Suppressor macrophage treated with lipopolysaccharide for 4 hours (primary cell): ENCODE measurements at places on chromosomes 7 and 10.

DNA sequence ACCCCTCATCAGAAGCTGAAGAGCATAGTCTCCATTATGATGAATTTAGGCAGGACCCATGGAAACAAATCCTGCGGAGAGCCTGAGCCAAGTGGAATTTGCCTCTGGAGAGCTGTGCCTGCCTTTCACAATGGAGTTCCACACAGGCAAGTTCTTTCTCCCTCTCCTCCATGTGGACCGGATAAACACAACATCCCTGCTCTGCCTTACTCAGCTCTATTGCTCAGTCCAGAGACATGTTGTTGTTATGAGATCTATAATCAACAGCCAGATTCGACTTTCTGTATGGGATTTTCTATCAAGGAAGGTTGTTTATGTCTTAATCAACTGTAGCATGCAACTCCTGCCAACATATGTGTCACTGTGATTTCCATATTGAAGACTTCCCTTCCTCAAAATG, 59.5 kb upstream of the ELMO1 start:
- no peak for DNase-seq

GRCh38 chr10:3622845-3623621, 162.0 kb downstream of the KLF6 start:
- no peak for DNase-seq

DNA sequence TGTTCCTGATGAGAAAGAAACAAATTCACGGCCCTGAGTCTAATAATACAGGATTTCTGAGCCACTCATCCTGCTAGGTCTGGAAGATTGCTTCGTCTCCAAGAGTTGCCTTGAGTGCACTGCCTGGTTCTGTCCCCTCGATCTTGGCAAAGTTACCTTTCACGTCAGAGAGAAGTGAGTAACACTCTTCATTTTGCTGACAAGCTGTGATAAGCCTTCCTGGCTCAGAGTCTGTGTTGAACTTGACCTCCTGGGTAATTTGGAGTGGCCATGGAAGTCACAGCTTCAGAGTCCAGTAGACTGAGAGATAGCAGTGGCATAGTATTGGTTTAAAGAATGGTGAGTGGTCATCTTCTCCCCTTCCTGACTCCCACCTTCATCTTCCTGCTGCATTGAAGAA, 64.7 kb upstream of the LRGUK start:
- no peak for DNase-seq

GRCh38 chr10:3716093-3716492, 68.9 kb downstream of the KLF6 start:
- DNase-seq = no peak

GRCh38 chr10:49300140-49300974, 1.4 kb downstream of the C10orf71 start:
- DNase-seq = no peak

DNA sequence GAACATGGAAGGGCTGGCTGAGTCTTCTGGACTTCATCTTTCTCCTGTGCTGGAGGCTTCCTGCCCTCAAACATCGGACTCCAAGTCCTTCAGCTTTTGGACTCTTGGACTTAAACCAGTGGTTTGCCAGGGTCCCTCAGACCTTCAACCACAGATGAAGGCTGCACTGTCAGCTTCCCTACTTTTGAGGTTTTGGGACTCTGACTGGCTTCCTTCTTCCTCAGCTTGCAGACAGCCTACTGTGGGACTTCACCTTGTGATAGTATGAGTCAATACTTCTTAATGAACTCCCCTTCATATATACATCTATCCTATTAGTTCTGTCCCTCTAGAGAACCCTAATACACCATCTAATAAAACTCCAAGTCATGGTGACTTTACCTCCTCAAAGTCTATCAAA, 4.0 kb upstream of the CLEC5A start:
- peak; percentile 33 for DNase-seq

GRCh38 chr10:44640429-44640828, 255.5 kb upstream of the CXCL12 start:
- DNase-seq = no peak

- no peak for DNase-seq
Observed at GRCh38 chr10:5631936-5632335, 34.5 kb downstream of the ASB13 start.

- DNase-seq = no peak
Observed at GRCh38 chr7:27165996-27166530, 726 bp upstream of the HOXA9 start.

- no peak for DNase-seq
Observed at GRCh38 chr7:95002775-95003174, 95.4 kb downstream of the PPP1R9A start.

DNA sequence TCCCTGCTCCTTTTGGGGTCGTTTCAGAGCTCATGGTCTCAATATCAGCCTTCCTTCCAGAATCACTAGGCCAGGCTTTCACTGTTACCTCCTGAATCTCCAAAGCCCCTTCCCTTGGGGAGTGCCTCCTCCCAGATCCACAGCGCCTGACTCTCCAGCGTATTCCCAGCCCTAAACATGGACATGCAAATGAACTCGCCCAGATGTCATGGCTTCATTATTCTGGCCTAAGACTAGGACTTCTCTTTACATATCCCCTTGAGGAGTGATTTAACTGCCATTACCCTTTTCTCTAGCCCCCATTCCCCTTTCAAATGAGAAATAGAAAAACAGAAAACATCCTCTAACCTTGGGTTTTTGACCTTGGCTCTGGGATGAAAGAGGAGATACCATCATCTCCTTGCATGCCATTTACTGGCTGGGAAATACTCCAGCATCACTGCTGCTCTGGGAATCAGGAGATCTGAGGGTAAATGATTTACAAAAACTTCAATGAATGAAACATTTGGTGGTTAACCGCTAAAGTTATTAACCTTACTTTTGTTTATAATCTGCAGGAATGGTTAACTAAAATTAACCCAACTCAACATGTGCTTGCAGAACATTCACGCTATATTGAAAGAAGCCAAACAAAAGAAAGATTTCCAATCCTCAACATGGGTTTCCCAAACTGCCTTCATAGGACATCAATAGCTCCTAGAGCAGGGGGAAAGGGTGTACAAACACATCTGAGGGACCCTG, 37.0 kb downstream of the FAM171A1 start:
- no peak for DNase-seq

DNA sequence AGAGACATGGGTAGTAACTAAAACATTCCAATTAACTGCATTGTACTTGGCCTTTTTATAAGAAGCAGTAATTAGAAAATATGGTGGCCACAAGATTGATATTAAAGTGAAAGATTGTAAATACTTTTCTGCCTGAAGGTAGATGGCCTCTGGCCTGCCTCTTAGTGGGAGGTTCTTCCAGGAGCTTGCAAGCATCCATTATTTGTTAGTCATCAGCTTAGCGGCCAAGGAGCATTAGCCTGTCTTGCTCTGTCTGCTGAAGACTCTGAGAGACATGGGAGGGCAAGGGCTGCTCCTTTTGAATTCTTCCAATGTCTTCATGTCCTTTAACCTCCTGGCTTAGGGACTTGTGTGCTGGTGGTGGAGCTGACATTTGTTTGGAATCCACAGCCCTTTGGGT, 80.4 kb downstream of the TCF7L2 start:
- no peak for DNase-seq

- no peak for DNase-seq
Observed at GRCh38 chr10:42769673-42770072, 12.9 kb upstream of the BMS1 start.

DNA sequence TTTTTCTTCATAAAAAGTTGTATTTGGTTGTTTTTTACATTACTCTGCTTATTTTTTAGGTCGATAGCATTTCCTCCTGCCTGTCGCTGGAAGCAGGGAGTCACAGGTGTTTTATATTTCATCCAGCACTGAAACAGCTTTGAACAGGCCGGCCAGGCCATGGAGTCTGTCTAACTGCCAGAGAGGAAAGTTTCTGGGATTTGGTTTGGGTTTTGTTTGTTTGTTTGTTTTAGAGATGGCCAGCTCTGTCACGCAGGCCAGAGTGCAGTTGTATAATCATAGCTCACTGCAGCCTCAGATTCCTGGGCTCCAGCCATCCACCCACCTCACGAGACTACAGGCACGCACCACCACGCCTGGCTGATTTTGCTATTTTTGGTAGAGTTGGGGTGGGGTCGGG, 23.4 kb downstream of the PROSER2 start:
- no peak for DNase-seq

DNA sequence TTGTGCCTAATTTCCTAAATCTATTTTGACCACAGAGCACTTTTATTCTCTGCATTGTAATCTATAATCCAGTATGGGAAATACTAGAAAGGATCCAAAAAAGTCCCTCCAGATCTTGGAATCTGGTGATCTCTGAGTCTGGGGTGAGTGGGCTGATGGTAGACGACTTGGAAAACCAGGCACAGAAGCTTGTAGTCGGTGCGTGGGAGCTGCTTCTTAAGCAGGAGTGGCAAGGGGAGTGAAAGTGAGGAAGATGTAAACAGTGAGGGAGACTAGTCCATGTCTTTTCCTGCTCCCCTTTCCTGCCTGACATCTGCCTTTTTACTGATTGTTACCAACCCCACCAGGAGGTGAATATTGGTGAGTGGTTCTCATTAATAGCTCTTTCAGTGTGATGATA, 6.8 kb downstream of the AUTS2 start:
- no peak for DNase-seq

GRCh38 chr7:81690251-81690650, 79.6 kb downstream of the HGF start:
- no peak for DNase-seq

GRCh38 chr10:17645621-17646345, 1.8 kb downstream of the STAM start:
- no peak for DNase-seq

DNA sequence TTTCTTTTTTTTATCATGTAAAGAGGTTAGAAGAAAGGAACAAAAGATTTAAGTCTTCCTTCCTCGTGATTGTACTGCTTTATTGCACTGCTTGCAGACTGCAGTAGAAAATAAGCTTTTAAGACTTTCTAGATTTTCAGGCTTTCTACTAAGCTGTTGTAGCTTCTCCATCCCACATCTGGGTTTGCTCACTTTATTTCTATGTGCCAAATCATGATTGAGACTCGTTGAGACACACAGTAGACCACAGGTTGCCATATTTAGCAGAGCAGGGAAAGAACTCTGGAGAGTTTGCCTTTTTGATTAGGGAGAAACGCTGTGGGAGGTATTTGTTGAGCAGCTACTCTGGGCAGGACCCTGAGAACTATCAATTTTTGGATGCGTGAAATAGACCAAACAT, 89.2 kb upstream of the BTBD16 start:
- no peak for DNase-seq

DNA sequence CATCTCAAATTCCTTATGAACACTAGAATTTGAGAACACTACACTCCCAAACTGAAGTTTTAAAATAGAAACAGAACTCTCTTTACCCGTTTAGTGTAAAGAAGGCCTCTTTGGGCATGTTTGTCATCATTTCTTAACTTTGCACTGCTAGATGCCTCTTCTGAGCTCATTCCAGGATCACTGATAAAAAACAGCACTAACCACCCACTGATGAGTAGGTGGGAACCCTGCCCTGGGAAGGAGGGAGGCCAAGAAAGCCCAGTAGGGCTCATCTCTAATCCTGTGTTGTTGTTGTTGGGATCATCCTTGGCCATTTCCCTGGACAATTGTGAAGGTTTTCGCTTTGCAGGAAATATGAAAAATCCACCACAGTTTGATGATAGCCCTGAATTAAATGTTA, 68.2 kb downstream of the CUBN start:
- no peak for DNase-seq

DNA sequence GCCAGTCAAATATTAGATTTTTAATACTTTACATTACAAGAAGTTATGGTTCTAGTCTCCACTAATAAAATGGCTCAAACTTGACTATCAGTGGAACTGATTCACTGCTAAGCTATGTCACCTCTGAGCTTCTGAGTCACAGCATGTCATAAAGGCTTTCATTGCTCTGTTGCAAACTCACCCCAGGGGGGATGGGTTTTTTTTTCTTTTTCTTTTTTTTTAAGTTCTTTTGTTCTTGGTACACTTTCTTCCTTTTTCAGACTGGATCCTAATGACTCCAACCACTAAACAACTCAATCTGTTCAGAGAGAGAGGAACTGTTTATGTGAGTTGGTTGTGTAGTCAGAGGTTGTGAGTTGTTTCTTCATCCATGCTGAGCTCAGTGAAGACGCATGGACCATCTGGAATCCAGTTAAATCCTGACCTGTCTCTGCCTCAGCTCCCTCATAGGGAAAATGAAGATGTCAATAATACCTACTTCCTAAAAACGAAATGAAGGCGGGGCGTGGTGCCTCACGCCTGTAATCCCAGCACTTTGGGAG, 11.0 kb downstream of the MYOF start:
- peak; percentile 80 for DNase-seq

- DNase-seq = no peak
Observed at GRCh38 chr10:95121904-95122303, 52.6 kb upstream of the CYP2C8 start.

DNA sequence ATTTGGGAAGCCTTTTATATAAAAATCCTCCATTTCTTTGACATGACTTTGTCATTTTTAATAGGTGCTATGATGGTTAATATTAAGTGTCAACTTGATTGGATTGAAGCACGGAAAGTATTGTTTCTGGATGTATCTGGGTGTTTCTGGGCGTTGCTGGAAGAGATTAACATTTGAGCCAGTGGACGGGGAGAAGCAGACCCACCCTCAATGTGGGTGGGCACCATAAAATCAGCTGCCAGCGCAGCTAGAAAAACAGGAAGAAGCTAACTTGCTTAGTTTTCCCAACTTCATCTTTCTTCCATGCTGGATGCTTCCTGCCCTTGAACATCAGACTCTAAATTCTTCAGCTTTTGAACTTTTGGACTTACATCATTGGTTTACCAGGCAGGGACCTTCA, 1003.0 kb downstream of the SORCS3 start:
- no peak for DNase-seq

- no peak for DNase-seq
Observed at GRCh38 chr7:30315589-30315988, 31.2 kb downstream of the ZNRF2 start.

DNA sequence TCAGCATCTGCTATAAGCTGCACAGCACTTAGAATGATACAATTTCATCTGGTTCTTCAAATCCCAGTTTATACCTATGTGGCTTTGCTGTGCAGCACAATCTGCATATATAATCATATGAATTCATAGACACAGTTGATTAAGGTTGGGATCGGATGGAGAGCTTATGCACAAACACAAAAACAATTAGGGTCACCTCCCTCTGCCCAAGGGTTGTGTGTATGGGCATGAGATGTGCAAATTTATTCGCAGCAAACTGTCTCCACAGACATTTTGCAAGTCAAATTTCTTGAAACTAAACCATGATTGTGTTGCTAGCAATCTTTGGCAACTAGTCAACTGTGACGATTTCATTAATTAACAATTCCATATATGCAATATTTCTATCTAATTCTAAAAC, 955.7 kb downstream of the SORCS3 start:
- DNase-seq = no peak

- DNase-seq = no peak
Observed at GRCh38 chr7:158073845-158074840, 513.5 kb downstream of the PTPRN2 start.

DNA sequence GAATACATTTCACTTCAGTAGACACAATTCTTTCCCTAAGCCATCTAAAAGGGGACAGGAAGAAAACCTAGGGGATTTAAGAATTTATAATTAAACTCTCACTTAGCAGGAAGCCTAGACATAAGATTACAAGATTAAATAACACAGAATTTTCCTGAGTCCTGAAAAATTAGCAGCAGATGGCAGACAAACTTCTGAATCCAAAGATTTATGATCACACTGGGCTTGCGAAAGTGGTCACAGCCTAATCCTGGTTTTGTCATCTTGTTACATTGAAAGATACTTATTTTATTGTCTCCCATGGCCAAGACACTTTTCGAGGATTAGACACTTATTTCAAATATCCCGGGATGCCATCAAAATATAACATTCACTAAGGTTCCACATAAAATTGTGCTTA, 2.9 kb downstream of the ERLIN1 start:
- peak; percentile 6 for DNase-seq
